ENCODE measurements at places on chromosomes 5 and 9.

DNA sequence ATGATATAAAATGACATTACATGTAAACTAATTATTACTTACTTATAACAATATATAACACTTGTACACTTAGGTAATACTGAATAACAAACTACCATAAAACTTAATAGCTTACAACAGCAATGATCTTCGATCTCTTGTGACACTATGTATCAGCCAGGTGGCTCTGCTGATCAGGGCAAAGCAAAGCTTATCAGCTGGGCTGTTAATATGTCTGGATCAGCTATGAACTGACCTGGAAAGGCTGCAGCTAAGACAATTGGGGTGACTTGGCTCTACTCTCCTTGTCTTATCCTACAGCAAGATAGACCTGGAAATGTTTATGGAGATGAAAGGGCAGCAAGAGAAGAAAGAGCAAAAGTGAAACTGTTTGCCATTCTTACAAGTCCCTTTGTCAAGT lies 511.3 kb downstream of the TLR4 start:
- no peak for DNase-seq

DNA sequence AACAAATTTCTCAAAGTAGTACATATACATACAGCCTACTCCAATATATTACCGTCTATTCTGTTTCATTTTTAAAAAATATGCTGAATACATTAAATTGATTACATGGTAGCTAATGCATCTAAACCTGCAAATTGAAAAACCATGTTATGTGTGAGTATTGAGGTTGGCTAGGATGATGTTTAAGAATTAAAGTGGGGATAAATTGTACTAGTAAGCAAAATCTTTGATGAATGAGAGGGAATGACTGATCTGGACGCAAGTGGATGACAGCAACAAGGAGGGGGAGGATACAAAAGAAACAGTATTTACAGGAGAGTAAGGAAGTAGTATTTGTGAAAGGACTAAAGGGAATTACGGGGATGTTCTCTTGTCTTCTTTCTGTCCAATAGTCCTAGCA lies 37.4 kb downstream of the RAD50 start:
- no peak for DNase-seq

- DNase-seq: no peak
Measured at GRCh38 chr5:103780794-103781193, 218.2 kb upstream of the NUDT12 start.

- no peak for DNase-seq
Measured at GRCh38 chr9:8115570-8115969, 316.0 kb upstream of the DMAC1 start.

GRCh38 chr5:89280103-89281037 lies 397.4 kb upstream of the MEF2C start:
- DNase-seq: no peak

DNA sequence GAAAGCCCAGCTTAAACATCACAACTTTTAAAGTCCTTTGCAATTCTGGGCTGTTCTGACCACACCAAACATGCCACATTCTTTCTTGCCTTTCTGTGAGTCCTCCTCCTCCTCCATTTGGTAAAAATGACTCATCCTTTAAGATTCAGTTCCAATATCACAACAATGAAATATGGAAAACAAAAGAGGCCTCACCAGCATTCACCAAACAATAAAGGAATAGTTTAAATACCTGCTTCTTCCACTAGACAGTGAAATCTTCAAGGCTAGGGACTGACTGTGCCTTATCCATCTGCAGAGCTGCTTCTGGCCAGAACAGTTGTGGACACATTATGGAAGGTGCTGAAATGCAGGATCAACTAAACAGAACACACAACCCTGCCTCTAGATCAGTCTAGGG lies 36.0 kb downstream of the NR6A1 start:
- DNase-seq: no peak

DNA sequence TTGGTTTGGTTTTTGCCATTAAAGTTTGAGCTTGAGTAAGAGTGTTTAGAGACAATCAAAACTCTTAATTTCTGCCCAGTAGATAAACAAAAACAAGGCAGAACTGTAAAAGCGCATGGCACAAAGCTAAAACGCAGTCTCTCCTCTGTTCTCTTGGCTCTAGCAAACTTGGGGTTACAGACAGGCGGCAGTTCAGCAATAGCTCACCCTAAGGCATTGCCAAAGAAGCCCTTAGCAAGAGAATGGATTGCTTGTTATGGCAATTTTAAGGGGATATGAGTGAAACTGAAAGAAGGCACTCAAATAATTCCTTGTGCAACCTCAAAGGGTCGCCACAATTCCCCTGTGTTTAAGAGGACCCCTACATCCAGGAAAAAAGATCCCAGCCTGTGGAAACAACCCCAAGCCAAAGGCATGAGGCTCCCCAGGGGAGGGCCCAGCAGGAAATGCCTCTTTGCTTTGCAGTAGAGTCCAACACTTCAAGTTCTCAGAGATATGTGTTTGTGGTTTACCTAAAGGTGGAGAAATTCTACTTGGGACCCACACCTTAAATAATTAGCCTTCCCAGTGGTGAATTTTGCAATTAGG lies 317.0 kb upstream of the MPDZ start:
- no peak for DNase-seq

- no peak for DNase-seq
Measured at GRCh38 chr5:134175921-134176510, 734 bp downstream of the SKP1 start.

DNA sequence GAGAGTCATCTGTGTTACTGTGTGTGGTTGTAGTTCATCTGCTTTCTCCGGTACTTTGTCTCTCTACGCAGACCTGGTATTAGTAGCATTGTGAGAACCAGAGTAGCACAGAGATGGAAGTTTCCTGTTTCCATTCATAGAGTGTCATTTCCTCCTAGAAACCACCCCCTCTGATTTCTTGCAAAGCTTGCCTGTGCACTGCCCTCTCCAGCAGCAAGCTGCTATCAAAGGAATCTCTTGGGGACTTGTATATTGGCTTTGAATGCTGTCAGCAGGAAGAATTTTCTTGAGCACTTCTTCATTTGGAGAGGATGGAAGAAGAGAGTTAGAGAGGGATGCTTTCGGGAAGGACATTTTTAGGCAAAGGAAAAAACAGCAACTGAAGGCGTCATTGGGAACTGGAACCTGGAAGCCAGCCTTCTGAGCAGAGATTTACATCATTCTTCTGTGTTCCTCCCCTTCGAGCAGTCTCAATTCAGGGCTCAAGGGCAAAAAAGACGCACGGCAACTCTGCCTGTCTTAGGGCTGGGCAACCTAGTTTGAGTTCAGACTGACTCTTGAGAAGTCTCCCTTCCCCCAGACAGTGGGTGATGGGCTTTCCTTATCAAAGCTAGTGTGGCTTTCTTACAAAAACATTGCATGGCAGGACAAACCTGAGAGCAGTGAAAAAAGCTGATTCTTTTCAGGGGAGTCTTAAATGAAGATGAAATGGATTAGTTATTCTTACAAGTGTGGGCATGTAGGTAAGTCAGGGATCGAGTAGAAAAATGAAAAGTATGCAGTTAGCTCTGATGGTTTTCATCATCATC lies 226.3 kb downstream of the AOPEP start:
- no peak for DNase-seq

DNA sequence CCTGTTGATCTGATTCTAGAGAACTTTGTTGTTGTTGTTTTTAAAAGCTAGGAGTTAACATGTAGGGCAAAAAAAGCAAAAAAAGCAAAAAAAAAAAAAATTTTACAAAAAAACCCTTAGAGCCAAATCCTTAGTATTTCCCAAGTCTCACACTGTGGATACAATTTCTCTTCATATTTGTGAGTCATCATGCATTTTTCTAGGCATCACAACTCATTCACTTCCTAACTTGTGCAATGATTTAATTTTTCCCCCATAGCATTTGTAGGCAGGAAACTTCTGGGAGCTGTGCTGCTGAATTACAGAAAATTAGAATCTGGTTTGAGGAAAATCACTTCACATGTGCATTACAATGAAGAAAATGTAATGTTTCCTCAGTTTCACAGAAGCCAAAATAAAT lies 91.9 kb downstream of the MARCHF3 start:
- no peak for DNase-seq

- DNase-seq: no peak
Measured at GRCh38 chr9:7973123-7973522, 173.5 kb upstream of the DMAC1 start.

DNA sequence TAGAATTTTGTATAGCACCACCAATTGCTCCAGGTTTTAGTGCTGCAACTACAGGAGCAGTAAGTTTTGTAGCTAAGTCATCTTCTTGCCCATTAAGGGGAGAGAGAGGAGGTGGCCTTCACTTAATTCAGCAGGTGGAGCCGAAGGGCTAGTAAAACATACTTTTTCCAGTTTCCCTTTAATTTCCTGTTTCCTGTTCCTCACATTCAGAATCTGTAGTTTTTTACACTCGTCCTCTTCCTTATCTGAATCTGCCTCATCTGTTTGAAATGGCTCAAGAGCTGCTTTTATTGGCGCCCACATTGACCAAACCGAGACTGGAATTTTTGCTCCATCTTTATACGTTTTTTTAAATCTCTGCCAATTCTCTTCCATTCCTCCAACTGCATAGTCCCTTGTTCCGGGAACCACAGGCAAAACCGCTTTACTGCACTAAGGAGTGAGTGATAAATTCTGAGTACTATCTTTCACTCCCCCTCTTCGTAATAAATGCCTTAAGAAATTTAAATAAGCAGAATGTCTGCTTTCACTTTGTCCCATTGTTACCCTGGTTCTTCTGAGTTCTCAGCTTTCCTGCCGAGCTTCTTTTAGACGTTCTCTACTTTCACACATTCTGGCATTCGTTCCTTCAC lies 133.9 kb downstream of the DROSHA start:
- no peak for DNase-seq

- DNase-seq: no peak
Measured at GRCh38 chr5:111311666-111312065, 87.5 kb downstream of the CAMK4 start.

DNA sequence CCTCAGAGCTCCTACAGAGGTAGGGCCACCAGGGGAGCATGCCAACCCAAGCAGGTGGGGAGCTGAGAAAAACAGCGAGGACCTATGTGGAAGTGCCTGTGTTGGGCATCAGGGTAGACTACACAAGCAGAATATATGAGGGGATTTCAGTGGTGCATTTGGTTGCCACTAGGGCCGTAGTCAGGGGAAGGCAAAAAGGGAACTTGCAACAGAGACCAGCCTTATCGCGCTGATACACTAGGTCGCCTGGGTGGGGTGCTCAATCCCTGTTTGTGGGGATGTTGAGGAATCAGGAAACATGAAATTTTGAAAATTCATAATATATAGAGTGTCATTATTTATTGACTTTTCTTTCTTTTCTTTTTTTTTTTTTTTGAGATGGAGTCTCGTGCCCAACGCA lies 370.9 kb upstream of the PRR16 start:
- DNase-seq: no peak

DNA sequence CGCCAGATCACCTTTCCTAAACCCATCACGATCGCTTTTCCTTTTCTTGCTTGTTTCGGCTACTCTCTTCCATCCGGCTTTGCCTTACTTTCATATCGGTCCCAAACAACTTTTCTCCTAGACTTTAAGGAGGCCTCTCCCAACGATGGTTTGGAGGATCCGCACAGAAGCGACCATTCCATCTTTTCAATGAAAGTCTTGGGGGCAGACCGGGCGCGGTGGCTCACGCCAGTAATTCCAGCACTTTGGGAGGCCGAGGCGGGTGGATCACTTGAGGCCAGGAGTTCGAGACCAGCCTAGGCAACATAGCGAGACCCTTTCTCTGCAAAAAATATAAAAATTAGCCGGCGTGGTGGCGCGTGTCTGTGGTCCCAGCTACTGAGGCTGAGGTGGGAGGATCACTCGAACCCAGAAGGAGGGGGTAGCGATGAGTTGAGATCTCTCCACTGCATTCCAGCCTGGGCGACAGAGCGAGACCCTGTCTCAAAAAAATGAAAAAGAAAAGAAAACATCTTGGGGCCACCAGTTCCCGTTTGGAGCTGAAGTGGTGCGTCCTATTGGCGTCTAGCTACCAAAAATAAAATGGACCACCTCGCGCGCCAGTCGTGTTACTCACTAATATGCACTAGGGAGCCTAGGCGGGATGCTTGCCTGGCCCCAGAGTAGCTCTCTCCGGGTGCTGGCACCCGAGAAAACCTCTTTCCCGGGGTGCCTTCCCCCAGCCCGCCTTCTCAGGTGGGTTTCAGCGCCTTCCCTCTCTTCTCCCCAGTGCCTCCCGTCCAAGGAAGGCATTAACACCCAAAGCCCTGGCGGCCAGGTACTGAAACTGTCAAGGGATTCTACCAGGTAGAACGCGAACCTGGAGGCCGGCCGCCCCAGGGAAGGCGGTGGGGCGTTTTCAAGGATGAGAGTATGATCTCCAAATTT lies 800 bp upstream of the AP3B1 start:
- peak; percentile 22 for DNase-seq

DNA sequence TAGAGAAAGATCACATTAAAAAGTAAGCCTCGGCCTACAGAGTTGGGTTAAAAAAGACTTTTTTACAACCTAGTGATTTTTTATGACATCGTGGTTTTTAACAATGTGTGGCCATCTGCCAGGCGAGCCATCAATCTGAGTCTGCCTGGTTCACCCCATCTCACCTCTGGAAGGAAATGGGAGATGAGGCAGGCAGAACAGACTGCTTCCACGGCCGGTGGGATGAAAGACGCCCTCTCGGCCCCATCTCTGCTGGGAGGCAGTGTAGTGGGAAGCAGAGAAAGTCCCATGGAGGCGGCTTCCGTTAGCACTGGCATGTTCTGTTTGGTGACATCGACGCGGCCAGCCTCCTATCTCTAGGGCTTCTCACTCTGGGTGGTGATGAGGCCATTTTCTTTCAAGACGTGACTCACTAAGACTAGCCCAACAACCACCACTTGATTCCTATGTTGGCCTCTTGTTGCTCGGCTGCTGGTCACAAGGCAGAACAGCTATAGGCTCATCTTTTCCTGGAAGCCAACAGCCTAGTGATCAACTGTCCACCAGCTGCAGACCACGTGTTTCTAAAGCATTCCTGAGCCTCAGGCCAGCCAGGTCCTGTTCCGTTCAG lies 132.4 kb upstream of the OTULINL start:
- DNase-seq: no peak

DNA sequence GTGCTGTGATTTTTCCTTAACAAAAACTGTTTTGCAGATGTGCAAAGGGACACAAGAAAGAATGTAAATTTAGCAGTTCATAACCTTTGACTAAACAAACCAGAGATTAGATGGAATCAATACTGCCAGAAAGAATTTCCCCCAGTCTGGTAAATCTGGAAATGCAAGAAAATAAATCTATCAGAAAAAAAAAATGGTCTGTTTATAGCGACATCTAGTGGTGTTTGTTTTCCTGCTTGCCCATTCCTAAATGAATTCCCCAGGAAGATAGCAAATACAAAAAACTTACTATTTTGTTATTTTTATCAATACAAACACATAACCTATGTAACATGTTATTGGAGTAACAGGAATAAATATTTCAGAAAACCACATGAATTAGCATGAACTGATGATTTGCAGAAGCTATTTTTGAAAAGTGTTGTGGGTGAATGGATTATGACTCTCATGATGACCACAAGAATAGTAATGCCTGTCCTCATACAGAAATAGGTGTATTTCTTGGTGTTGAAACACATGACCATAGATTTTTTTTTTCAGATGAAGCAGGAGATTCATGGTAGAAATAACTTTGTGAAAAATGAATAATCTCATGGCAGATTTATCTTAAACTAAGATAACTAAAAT lies 1703.8 kb downstream of the MAT2B start:
- DNase-seq: no peak
